ENCODE measurements at places on chromosomes 4 and X.

GRCh38 chr4:55947254-55947882 is 1.4 kb upstream of the CEP135 start:
- DNase-seq: no peak

DNA sequence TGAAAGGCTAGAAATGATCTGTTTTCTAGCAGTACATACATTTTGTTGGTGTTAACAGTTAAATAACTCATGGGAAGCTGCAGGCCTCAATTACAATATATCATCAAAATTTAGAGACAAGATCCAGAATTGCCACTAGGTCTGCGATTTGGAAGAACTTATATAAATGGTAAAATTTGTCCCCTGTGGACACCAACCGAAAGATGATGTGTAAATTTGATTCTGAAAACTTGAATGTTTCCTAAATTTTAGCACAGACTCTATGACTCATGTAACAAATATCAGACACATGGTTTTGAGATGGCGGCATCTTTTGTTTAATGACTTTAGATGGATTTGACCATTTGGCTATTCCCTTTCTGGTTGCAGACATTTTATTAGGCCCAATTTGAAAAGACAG is 6.0 kb upstream of the HPGDS start:
- DNase-seq: no peak

DNA sequence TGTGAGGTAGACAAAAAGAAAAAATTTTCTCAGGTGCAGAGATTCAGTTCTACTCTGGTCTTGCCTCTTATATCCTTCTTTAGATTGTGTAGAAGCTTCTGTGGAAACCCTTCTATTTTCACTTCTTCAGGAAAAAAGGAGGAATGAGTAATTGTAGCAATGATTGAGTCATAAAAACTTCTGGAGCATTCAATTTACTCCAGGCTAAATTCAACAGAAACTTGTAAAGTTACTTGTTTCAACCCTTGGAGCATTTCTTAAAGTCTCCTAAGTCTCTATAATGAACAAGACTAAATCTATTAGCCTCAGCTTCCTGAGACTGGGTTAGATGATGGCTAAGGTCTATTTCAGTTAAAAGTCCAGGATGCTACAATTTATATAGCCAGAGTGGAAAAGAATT is 29.9 kb downstream of the BOD1L1 start:
- DNase-seq: no peak

DNA sequence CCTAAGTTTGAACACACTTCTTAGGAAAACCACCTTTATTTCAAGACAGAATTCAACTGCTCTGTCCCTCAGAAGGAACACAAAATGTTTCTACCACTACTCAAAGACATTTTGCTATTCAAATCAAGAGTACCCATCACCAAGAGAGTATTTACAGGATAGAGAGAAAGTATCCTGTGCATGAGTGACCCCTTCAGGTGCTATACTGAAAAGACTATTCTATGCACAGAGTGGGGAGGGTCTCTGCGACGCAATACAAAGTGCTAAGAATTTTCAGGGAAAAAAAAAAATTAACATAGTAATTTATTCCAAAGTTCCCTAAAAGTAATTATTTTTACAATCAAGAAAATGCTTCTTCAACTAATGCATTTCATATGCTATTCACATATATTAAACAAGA is 346.4 kb upstream of the FAM241A start:
- no peak for DNase-seq

DNA sequence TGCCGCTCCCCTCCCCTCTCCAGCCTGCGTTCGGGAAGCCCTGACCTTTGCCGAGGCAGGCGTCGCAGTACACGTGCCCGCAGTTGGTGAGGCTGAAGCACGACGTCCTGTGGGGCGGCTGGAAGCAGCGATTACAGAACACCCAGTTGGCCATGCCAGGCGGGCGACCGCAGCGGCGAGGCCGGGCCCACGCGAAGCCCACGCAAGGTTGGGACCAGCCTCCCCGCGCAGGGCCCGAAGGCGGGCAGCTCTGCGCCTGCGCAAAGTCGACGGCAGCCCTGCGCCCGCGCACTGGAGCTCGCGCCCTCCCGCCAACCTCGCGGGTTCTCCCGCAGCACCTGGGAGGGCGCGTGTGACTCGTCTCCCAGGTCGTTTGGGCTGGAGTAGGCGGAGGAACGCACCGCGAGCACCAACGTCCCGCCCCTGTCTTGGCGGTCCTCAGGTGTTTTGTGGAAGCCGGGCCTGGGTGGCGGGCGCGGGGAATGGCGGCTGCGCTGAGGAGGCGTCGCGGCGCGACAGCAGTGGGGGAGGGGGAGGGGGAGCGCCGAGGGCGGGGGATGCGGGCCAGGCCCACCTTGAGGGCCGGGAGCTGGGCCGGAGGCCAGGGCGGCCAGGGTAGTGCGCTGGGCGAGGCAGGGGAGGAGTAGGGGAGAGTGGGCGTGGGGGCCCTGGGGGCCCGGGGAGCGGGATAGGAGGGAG is at the start of gene RNF212:
Gene RNF212, minus strand, starts transcription at position 254 of the 699 bp plus-strand sequence. Its CDS starts 100 bp downstream, at position 154.
- DNase-seq: peak; percentile 64

GRCh38 chr4:168931215-168931650 is 78.8 kb downstream of the CBR4 start:
- no peak for DNase-seq

- DNase-seq: no peak
These were observed 213.4 kb downstream of the SPCS3 start for GRCh38 chr4:176533159-176533558.

DNA sequence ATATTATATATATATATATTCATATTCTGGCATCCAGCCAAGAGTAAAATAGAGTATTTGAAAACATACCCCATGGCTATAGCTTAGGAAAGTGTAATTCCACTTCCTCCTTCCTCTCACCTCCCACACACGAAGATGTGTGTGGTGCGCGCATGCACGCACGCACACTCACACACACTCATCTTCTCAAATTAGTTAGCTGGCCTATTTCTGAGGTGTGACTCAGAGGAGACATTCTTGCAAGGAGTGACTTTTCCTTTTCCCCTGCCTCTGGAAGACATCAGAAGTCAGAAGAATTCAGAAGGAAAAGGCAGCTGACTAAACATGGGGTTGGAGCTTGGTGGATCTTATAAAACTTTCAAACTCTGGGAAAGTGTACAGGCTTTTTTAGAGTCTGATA is 8.8 kb downstream of the ENPEP start:
- DNase-seq: no peak

DNA sequence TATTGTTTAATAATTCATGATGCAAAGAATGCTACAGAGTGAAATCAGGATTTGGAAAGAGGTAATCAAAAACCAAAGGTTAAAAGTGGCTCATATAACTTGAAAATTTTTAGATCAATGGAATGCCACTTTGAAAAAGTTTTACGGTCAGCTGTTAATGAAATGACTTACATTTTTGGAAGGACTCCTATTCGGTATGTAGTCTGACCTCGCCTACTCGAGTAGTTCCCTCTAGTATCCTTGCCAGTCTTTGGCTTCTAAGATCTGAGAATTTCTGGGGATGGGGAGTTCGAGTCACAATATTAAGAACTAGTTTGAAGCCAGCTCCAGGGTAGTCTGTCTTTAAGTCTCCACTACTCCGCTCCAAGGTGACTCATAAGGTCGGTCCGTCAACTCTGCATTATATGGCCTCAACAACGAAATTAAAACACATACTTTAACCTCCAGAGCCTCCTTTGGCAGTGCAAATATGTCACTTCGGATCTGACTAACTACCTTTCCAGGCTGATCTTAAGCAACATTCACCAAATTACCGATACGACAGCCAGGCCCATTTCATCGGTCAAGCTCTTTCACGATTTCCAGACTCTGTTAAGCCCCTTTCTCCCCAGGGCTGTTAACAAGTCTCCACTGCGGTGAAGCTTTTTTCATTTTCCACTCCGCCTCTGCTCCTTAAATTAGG is 733 bp upstream of the NAA15 start:
- DNase-seq: peak; percentile 36

GRCh38 chr4:10296730-10297129 is 160.5 kb downstream of the ZNF518B start:
- no peak for DNase-seq

DNA sequence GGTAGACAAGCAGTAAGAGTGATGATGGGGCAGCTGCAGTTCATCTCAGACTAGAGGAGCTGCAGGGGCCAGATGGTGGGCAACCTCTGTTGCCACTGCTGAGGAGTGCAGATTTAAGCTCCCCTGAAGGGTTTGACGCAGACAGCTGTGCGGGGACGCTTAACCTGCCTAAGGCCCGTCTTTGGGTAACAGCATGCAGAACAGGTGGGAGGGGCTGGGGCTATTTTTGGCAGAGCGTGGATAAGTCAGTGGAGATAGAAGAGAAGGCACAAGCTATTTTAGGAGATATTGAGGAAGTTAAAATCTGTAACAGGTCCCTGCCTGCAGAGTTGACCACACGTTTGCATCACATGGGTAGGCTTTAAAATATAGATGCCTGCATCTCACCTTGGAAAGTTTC is 10.5 kb downstream of the CD99 start:
- DNase-seq: no peak

- no peak for DNase-seq
These were observed 41.9 kb upstream of the C1QTNF7 start for GRCh38 chr4:15385928-15386327.

DNA sequence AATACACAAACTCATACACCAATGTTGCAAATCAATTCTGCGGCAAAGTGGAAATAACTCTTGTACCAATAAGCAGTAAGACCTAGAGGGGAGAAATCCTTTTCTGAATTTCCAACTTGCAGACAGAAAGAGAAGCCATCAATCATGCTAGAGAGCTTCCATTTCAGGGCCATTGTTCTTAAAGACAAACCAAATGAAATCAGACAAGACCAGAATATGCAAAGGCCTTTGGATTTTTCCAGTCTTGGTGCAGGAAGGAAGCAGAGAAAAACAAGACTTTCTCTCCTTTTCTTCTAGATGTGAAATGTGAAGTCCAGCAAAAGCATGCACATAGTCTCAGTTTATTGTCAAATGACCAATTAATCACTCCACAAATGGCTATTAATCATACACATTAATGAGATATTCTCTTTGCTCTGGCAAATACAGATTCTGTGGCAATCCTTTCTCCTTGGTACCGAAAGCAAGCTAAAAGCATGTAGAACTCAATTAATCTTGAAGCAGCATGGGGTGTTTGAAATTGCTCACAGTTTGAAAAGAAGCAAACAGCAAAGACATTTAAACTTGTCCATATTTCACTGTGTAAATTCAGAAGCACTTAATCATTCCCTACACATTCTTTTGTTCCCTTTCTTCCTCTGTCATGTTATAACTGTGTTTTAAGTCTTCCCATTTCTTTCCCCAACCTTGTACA is 466.1 kb downstream of the GPAT3 start:
- no peak for DNase-seq

- no peak for DNase-seq
These were observed 88.6 kb downstream of the NFKB1 start for GRCh38 chr4:102589743-102590142.

GRCh38 chr4:130511776-130512175 is 1415.8 kb downstream of the C4orf33 start:
- no peak for DNase-seq

DNA sequence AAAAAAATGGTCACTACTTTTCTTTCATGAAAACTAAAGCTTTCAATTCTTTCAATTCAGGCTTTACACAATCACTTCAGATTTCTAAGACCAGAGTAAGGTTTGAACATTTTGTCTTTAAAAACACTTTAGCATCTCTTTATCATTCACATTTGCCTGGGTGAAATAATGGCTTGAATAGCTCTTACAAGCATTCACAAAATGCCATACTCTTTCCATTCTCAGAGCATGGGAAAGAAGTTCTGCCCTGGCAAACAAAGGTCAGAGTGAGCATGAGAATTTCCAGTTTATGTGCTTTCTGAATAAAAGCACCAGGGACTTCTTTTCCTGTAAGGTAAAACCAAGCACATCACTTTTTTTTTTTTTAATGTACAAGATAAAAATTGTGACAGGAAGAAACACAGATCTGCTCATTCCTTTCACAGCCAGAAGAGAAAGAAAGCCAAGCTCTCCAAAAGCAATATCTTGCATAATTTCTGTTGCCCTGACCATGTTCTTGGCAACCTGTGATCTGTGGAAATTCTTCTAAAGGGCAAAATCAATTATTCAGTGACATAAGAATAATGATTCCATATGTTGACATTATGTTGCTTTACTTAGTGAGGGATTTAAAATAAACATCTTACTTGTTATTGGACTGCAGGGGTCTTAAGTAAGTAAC is 64.8 kb downstream of the CD40LG start:
- no peak for DNase-seq

DNA sequence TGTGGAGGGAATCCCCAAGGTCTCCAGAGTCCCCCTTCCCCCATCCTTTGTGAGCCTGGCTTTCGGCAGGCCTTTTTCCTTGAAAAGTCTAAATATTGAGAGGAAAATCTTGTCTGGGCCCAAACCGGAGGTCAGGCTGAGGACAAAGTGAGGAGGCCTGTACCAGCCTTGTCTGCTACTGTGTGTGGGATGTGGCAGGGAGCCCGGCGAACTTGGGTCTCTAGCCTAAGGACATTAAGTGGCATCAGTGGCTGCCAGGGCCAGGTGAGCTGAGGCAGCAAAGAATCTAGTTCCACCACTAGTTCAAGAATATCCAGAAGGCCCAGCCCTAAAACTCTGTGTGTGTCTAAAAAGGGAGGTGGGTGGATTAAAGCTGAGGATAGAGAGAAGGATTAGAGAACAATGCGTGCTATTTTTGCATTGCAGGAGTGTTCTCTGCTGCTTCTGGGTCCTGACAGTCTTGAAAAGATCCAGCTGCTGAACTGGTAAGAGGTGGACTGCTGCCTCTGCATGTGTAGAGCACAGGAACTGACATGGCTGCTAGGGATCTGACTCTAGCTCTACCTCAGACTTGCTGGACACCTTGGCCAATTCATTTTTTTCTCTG is 1.2 kb upstream of the AMER1 start:
- DNase-seq: no peak
